Suppressor macrophage treated with lipopolysaccharide for 4 hours (primary cell): ENCODE measurements at places on chromosomes 16 and 17.

GRCh38 chr16:46747777-46748651, at the start of gene MYLK3:
TSS of gene MYLK3 (minus strand) at chr16:46748344. CDS start at chr16:46748193, 151 bp downstream.
- no peak for DNase-seq

DNA sequence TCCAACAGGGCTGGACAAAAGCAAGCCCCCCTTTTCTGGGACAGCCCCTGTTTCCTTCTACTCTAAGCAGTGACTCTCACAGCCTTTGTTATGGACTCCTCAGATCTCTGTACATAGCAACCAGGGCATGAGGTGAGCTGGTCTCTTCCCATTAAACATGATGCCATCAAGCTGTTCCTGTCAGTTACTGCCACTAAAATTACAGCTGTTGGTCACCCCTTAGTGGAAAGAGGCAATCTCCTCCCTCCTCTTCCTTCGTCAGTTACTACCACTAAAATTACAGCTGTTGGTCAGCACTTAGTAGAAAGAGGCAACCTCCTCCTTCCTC, 95.2 kb upstream of the SMIM36 start:
- no peak for DNase-seq

DNA sequence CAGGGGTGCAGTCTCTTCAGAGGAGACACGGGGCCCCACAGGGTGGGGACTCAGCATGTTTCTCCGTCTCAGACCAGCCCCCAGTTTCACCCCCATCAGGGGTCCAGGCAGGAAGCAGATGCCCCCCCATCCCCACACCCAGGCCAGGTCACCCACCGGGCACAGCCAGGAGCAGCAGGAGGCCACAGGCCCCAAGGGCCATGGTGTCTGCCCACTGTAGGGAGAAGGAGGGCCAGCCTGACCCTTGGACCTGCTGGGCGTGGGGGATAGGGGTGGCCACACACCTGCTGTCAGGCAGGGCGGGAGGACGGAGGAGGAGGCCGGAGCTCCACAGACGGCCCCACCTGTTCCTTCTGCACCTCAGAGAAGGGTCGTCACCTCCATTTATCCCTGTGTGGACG, at the start of gene TPSG1:
TSS of gene TPSG1 (minus strand) at position 218 of the 401 bp plus-strand sequence. CDS start at position 202, 16 bp downstream.
- DNase-seq = no peak

DNA sequence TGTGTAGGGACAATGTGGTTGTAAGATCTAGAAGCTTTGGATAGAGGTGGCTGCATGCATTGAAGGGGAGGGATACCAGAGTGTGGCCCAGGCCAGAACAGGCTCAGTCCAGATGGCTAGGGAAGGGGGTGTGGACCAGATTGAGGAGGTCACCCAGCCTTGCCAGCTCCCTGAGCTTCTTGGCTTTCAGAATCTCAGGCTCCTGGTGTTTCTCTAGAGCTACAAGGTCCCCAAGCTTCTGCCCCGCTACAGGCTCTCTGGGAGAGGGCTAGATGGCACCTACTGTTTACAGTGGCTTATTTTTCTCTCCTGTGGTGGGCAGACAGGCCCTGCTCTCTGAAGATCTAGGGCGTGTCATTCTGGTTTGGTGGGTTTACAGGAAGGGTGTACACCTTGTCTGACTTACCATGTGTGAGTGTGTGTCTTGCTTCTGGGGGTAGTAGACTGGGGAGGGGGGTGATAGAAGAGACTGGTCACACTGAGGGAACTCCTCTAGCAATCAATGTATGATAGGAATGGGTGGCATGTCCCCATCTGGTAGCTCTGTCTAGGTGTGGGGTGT, 1.1 kb downstream of the RARA start:
- DNase-seq = no peak

GRCh38 chr17:35432176-35433074, at the start of gene SLFN12:
TSS of gene SLFN12 (minus strand) at chr17:35432500. CDS start at chr17:35423028, 9,472 bp downstream.
- peak; percentile 85 for DNase-seq

DNA sequence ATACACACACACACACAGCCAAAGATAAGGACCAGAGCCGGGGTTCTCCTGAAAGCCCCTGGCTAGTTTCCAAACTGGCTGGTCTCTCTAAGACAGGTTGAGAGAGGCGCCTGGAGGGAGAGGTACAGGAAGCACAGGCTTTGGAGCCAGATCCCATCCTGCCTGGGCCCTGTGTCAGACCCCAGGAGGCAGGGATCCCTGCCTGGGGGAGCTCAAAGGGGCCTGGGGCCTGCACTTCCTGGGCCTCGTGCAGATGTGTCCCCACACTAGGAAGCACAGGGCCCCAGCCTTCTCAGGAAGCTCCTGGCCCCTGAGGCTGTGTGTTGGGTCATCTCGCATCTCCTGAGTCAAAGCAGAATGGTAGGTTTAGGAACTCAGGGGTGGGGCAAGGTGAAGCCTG, 16.0 kb downstream of the SLC5A10 start:
- DNase-seq = no peak

DNA sequence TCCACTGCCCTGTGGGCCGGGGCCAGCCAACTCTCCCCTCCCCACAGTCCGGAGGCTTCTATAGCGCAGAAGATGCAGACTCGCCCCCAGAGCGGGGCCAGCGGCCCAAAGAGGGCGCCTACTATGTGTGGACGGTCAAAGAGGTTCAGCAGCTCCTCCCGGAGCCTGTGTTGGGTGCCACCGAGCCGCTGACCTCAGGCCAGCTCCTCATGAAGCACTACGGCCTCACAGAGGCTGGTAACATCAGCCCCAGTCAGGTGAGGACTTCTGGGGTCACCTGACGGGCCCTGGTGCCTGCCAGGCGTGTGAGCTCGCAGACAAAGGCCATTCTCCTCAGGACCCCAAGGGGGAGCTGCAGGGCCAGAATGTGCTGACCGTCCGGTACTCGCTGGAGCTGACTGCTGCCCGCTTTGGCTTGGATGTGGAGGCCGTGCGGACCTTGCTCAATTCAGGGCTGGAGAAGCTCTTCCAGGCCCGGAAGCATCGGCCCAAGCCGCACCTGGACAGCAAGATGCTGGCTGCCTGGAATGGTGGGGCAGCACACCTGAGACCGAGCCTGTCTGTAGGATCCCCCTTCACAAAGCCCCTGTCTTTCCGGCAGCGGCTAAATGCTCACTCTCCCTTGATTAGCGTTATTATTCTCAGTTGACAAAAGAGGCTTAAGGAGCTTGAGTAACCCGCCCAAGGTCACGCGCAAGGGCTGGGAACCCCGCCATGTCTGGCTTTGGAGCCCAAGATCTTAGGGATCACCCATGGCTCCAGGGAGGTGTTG, 3.9 kb downstream of the SPATA20 start:
- DNase-seq = peak; percentile 71

- no peak for DNase-seq
These were observed 198.1 kb upstream of the IRX3 start for GRCh38 chr16:54484700-54485099.

- no peak for DNase-seq
These were observed 119.4 kb downstream of the SOCS1 start for GRCh38 chr16:11136600-11136999.

- peak; percentile 68 for DNase-seq
These were observed 8.9 kb upstream of the RAPGEFL1 start for GRCh38 chr17:40168262-40168832.

- DNase-seq = peak; percentile 62
These were observed 39.3 kb downstream of the CHD9 start for GRCh38 chr16:53094013-53094630.
